ENCODE measurements at places on chromosomes 2 and 18. TPM values are rescaled to one million over a fixed set of nuclear protein-coding genes. Genes with fewer than 3 reads are reported as not detected.

Gene SNORC
- total RNA-seq = 0.46 TPM

Gene CNRIP1
- total RNA-seq = 12.5 TPM

DNA sequence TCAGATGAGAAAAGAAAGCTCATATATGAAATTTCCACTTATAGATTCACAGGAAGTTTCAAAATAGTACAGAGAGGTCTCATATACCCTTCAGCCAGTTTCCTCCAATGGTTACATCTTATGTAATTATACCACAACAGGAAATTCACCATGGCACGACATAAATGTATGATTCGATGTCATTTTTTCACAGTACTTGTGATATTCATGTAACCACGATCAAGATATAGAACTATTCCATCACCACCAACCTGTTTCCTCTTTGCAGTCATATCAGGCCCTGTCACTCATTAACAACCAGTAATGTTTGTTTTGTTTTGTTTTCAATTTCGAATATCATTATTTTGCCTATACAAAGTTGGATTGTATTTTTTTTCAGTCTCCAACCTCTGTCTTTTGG is 314.3 kb upstream of the POU3F3 start:
- no peak for DNase-seq

DNA sequence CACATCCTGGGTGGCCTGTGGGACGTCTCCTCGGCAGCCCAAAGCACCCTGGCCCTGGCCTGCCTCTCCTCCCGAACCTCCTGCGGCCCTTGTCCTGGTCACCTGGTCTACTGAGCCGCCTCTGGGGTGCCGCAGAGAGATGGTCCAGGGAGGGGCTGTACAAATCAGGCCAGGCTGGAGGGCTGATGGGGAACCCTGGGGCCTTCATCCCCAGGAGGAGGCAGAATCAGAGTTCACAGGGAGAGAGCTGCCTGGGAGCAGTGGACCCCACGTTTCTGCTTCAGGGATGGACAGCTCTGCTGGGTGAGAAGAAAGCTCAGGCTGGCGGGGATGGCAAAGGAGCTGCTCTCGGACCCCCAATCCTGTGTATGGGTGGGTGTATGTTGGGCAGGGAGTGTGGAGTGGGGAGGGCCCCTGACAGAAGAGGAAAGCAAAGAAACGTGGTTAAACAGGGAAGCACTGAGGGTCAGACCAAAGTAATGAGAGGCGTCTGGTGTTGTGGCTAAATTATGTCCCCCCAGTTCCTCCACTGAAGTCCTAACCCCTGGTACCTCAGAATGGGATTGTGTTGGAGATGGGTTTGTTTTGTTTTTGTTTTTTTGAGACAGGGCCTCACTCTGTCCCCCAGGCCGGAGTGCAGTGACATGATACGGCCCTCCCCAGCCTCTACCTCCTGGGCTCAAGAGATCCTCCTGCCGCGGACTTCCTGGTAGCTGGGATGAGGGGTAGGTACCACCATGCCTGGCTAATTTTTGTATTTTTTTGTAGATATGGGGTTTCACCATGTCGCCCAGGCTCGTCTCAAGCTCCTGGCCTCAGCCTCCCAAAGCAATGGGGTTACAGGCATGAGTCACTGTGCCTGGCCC is 73.4 kb upstream of the SMAD7 start:
- no peak for DNase-seq

GRCh38 chr2:217743966-217744761 is 258.6 kb downstream of the TNS1 start:
- no peak for DNase-seq

Data from Right ventricle myocardium inferior (tissue), 1 donor.